Ecto neural progenitor cell (in vitro differentiated cells): ENCODE measurements at places on chromosomes 1 and 21.
A peak's percentile ranks its signal among the peaks of the same experiment; 100 is the strongest.

- no peak for DNase-seq
Measured at GRCh38 chr1:94027721-94028515, 93.0 kb downstream of the ABCA4 start.

- DNase-seq, result no peak
Measured at GRCh38 chr1:108045460-108045859, 80.5 kb upstream of the VAV3 start.

DNA sequence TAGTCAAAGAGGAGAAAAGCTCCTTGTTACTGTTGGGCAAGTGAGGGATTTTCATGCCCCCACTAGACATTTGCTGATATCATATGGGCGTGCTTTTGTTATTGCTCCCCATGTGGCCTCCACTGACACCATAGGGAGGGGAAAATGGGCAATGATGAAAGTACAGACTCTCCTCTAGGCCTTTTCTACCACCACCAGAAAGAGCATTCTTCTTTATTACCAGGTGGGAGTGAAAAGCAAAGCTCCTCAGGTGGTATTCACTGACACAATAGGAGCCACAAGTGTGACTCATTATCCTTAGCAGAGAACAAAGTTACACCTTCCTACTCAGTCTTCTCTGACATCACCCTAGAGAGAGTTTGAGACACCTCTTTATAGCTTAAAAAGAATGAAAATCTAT is 667.1 kb downstream of the LTN1 start:
- DNase-seq, result no peak

- DNase-seq, result peak; percentile 59
Measured at GRCh38 chr1:117671781-117672501, 66.1 kb downstream of the TENT5C start.

DNA sequence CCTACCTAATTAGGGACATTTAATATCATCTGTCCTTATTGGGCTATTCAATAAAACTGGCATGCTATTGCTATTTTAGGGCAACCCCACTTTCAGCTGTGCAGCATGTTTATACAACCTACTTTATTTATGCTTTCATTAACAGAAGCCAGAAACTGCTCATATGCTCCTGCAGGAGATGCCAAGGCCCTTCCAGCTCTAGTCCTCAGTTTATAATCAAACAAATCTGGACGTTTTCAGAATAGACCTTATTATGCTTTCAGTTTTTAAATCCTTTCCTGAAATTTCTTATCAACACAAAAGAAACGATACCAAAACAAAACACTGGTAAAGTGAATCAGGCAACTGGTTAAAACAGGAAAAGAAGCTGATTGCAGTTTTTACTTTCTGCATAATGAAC is 53.2 kb downstream of the PTGS2 start:
- no peak for DNase-seq

GRCh38 chr1:27307874-27308598 is 13.9 kb upstream of the TMEM222 start:
- DNase-seq, result no peak

GRCh38 chr1:54112027-54112426 is 40.8 kb downstream of the CDCP2 start:
- no peak for DNase-seq

- DNase-seq, result peak; percentile 56
Measured at GRCh38 chr1:26469558-26469957, 2.7 kb upstream of the HMGN2 start.

DNA sequence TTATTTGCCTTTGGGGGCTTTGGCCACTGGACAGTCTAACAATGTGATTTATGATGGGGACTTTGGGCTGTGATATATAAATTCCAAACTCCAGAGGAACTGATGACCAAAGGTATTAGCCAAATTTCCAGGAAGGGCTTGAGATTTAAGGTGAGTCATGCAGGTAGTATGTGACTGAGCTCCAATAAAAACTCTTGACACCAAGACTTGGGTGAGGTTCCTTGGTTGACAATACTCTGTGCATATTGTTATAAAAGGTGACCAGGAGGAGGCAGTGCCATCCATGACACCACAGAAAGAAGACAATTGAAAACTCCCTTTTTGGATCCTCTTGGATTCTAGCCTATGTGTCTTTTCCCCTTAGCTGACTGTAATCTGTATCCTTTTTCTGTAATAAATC is 392.7 kb upstream of the LRRC7 start:
- DNase-seq, result no peak

- no peak for DNase-seq
Measured at GRCh38 chr1:234986750-234987414, 141.8 kb downstream of the TOMM20 start.

DNA sequence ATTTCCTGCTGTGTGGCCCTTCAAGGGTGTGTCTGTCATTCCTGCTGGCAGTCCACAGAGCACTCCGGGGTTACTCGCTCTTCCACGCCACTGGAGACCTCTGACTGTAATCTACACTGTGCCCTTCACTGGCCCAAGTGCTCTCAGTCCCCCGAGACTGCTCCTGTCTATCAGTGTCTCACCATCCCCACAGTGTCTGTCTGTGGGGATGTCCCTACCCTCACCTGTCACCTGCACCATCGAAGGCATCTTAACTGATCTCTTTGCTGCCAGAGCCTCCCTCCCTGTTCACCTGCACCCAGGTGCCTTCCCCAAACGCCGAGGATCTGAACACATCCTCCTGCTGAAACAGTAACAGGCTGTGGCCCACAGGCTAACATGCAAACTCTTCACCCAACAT is 136.7 kb downstream of the MATN1 start:
- DNase-seq, result peak; percentile 31

- no peak for DNase-seq
Measured at GRCh38 chr1:102732927-102733326, 375.4 kb downstream of the COL11A1 start.
